ENCODE measurements at places on chromosomes 5 and 9.
A peak's percentile ranks its signal among the peaks of the same experiment; 100 is the strongest.

- no peak for DNase-seq
Measured at GRCh38 chr5:178423901-178424809, 166.0 kb downstream of the COL23A1 start.

DNA sequence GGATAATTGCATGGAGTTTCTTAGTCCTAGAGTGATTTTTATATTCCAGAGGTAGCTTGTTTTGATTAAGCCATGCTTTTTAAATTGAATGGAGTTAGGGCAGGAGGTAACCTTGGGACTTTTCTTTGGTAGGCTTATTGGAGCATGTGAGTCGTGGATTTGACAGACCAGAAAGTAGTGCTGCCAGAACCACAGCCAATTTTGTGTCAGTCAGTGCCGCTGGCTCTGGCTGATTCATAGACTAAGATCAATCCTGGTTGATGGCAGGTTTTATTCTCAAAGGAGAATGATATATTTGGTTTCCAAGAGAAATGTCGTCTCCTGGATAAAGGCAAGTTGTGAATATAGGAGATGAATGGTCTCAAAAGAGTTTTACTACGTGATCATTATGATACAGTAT lies 20.3 kb downstream of the RAI14 start:
- DNase-seq = peak; percentile 75

DNA sequence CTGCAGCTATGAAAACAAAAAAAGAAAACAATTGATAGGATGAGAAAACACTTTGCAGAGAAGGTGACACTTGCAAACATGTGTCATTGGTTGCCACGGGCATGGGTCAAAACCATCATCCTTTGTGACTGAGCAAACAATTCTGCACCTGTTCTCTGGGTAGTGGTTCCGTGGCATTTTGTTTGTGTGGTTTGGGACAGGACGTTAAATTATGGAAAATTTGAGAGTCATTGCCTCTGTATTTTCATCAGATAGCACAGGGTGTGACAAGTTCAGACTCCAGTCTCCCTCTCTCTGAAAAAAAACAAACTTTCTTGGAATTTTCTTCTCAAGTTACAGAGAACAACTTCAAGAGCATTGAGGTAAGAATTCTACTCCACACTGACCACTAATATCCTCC lies 113.4 kb upstream of the HMHB1 start:
- DNase-seq = no peak

GRCh38 chr5:59923465-59923864 lies 29.9 kb upstream of the PDE4D start:
- no peak for DNase-seq

GRCh38 chr5:84379749-84380148 lies 4.9 kb downstream of the EDIL3 start:
- no peak for DNase-seq

GRCh38 chr9:138021251-138022056 lies 143.9 kb downstream of the CACNA1B start:
- DNase-seq = no peak

DNA sequence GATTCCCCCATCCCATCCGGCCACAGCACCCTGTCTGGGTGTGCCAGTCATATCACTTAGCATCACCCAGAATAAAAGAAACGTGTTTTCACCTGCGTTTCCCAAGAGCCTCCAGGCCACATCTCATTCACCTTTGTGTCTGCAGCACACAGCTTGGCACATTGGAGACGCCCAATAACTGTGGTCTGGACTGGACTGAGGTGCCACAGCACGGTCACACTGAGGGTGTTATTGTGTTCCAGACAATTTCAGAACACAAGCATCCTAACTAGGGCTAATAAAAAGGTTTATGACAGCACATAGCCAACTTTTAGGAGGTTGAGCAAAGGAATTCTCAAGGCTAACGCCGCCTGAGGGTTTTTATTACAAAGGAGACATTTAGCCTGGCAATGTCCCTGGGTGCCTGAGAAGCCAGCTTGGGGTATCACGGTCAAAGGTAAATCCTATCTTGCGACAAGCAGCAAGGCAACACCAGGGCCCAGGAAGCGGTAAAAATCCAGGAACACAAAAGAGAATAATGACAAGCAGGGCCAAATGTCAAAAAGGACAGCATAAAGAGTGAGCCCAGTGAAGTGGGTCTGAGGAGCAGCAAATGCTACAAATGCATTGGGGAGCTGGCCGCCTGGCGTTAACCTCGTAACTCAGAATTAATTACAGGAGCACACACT lies 3.4 kb downstream of the EPB41L4B start:
- DNase-seq = no peak
